ENCODE measurements at places on chromosomes 12 and 14. TPM values are rescaled to one million over a fixed set of nuclear protein-coding genes. Genes with fewer than 3 reads are reported as not detected.

DNA sequence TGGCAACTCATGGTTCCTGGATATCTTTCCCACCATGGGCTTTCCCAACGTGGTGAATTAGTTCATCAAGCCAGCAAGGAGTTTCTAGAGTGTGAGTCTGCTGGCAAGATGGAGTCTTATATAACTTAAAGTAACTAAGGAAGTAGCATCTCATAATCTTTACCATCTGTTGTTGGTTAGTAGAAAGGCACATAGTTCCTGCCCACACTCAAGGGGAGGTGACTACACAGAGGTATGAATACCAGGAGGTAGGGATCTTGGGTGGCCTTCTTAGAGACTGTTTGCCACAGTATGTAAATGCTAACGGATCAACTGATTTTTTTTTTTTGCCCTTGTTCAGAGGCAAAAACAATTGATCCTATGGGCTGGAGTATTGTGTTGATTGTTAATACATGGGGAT, 446.9 kb downstream of the ATP23 start:
- H3K4me3 ChIP-seq, result no peak overlapping the region
- no peak for DNase-seq
- H3K4me1 ChIP-seq, result no peaks in the 10 kb centered on the region
- no peaks in the 10 kb centered on the region for H3K36me3 ChIP-seq

DNA sequence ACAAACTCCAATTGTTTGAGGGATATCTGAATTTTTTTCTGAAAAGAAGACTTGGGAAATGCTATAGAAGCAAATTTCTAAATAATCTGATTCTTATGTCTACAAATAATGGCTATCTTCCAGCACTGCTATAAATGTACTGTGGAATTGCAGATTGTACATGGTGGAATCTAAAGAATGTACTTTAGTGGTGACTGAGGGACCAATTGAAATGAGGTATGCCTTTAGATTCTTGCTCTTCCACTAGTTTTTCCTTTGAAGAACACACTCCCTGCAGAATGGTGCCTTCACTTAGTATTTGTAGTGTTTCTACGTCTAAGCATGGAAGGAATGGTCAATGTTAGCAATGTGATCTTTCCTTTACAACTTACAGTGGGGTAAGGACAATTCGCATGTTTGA, 11.7 kb upstream of the PRB4 start:
- no peak for DNase-seq
- no peak overlapping the region for H3K27ac ChIP-seq
- no peaks in the 10 kb centered on the region for H3K36me3 ChIP-seq
- no peak overlapping the region for H3K4me3 ChIP-seq
- no peaks in the 10 kb centered on the region for H3K27me3 ChIP-seq
- H3K4me1 ChIP-seq, result no peaks in the 10 kb centered on the region

PRPH gene
- 0.31 TPM for total RNA-seq

DNA sequence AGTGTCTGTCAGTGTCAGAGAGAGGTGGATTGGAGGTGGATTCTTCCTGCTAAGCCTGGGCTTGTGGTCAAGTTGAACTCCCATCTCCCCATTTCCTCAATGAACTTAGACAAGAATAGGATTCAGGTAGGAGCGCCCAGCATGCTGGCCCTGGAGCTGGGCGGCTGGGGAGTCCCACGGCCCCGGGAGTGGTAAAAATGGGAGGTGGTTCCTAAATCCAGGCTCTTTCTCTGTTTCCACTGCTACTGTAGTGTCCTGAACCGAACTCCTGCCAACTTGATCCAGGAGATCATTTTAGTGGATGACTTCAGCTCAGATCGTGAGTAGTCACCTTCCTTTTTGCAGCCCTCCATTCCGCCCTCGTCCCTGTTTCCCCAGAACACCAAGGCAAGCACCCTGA, 65.1 kb downstream of the GALNT16 start:
- no peaks in the 10 kb centered on the region for H3K36me3 ChIP-seq
- no peaks in the 10 kb centered on the region for H3K27me3 ChIP-seq
- no peak overlapping the region for H3K4me3 ChIP-seq
- no peak for DNase-seq
- H3K27ac ChIP-seq, result no peak overlapping the region

KRT82 gene
- not detected for total RNA-seq

LRTM2 gene
- total RNA-seq, result not detected

GRCh38 chr14:94761348-94761996, 8.4 kb downstream of the GSC start:
- H3K4me3 ChIP-seq, result no peak overlapping the region
- no peak overlapping the region for H3K27ac ChIP-seq
- peaks cover 12% of the 10 kb centered on the region for H3K27me3 ChIP-seq

- no peak overlapping the region for H3K4me3 ChIP-seq
- no peaks in the 10 kb centered on the region for H3K36me3 ChIP-seq
- H3K27me3 ChIP-seq, result no peaks in the 10 kb centered on the region
- no peak for DNase-seq
- H3K4me1 ChIP-seq, result no peaks in the 10 kb centered on the region
Measured at GRCh38 chr14:53228966-53229365, 75.8 kb upstream of the DDHD1 start.

GRCh38 chr14:34498684-34499412, 36.8 kb upstream of the SPTSSA start:
- H3K4me3 ChIP-seq, result no peak overlapping the region
- H3K4me1 ChIP-seq, result no peaks in the 10 kb centered on the region
- no peaks in the 10 kb centered on the region for H3K36me3 ChIP-seq
- DNase-seq, result no peak
